Stomach (tissue), 19 donors: ENCODE measurements at places on chromosomes 5 and 9. TPM values are rescaled to one million over a fixed set of nuclear protein-coding genes. Genes with fewer than 3 reads are reported as not detected.

TTC23L gene
- 0.89 TPM for total RNA-seq

JAKMIP2 gene
- total RNA-seq, result 2.7 TPM

IFNA13 gene
- total RNA-seq, result not detected

TTC33 gene
- total RNA-seq, result 7.5 TPM

PTPRD gene
- total RNA-seq, result 39.4 TPM

CDKN2A gene
- 47.3 TPM for total RNA-seq

ADAMTS16 gene
- total RNA-seq, result 12.7 TPM

HAPLN1 gene
- total RNA-seq, result 1.3 TPM

HTR1A gene
- not detected for total RNA-seq

GRCh38 chr5:165508861-165509260 is 2003.4 kb downstream of the MAT2B start:
- DNase-seq, result no peak

DNA sequence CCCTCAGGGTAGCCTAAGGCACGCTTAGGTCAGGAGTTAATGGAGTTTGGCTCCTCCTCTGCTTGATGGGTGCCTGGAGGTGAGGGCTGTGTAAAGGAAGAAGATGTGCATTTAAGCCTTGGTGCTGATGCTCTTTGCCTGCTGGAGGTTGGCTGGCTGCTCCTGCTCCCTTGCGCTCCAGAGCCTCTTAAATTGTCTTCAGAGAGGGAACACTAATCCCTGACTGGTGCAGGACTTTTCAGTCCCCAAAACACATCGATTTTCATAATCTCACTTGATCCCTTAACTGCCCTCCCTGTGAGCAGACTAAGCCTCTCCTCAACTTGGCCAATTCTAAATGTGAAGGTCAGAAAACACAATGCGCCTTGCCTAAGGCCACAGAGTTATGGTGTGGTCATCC is 16.2 kb upstream of the TCOF1 start:
- DNase-seq, result no peak

- no peak for DNase-seq
Observed at GRCh38 chr5:160023908-160024630, 15.1 kb downstream of the TTC1 start.

- no peak for DNase-seq
Observed at GRCh38 chr9:131406563-131407436, 12.9 kb downstream of the PRRC2B start.

GRCh38 chr9:101738566-101739183 is at the start of gene GRIN3A:
Gene GRIN3A (minus strand): TSS chr9:101738647. CDS start chr9:101737979, 668 bp downstream.
- peak; percentile 49 for DNase-seq

DNA sequence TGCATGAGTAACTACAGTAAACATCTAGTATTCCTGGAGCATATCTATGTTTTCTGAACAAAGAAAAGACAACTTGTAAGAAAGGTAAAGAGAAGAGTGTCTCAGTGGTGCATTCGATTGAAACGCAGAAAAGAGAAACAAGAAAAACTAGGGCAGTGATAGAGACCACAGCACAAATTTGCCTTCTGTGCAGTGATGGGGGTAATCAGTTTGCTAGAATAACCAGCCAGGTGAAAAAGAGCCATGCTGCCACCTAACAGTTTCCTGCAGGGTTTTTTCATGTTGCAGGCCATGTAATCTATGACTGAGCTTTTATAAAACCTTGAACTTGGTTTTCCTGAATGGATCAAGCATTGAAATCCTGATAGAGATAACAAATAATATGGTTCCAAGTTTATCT is 198.4 kb upstream of the MEF2C start:
- DNase-seq, result no peak

DNA sequence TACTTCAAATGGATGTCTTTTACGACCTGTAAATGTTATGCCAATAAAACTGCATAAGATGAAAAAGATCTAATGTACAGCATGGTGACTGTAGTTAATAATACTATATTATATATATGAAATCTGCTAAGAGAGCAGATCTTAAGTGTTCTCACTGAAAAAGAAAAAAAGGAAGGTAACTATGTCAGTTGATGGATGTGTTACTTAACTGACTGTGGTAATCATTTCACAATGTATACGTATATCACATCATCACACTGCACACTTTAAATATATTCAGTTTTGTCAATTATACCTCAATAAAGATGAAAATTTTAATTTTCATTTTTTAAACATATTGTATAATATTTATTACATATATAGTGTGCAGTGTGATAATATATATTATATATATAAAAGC is 31.9 kb downstream of the THBS4 start:
- no peak for DNase-seq

- no peak for DNase-seq
Observed at GRCh38 chr5:142677198-142677597, 8.7 kb downstream of the FGF1 start.

- no peak for DNase-seq
Observed at GRCh38 chr5:94192658-94193391, 425.6 kb downstream of the KIAA0825 start.

DNA sequence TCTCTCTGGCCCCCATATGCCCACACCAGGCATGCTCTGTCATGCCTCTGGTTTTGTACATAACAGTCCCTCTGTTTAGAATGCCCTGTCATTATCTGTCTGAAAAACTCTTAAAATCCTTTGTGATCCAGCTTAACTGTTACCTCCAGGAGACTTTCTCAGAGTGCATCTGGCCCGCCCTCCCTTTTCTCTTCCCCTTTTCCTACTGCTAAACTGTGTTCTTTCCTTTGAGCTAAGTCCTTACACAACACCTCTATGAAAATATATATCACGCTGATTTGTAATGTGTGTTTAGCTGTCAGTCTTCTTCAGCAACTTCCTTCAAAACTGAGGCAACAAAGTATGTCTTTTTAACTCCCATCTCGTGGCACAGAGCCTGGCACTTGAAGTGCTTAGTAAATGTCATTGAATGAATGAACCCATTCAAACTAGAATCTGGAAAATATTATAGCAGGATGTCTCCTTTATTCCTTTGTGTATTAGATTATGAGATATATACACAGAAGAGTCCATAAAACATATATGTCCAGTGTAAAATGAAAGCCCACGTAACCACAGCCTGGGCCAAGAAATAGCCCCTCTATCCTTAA is 166.2 kb upstream of the KLF9 start:
- DNase-seq, result no peak

GRCh38 chr9:133974631-133975341 is 17.3 kb downstream of the VAV2 start:
- no peak for DNase-seq

- DNase-seq, result no peak
Observed at GRCh38 chr5:148408092-148408491, 24.3 kb downstream of the FBXO38 start.

GRCh38 chr9:130939405-130940026 is 469 bp upstream of the FIBCD1 start:
- DNase-seq, result no peak

GRCh38 chr9:103037508-103038477 is 42.7 kb downstream of the CYLC2 start:
- DNase-seq, result peak; percentile 3

DNA sequence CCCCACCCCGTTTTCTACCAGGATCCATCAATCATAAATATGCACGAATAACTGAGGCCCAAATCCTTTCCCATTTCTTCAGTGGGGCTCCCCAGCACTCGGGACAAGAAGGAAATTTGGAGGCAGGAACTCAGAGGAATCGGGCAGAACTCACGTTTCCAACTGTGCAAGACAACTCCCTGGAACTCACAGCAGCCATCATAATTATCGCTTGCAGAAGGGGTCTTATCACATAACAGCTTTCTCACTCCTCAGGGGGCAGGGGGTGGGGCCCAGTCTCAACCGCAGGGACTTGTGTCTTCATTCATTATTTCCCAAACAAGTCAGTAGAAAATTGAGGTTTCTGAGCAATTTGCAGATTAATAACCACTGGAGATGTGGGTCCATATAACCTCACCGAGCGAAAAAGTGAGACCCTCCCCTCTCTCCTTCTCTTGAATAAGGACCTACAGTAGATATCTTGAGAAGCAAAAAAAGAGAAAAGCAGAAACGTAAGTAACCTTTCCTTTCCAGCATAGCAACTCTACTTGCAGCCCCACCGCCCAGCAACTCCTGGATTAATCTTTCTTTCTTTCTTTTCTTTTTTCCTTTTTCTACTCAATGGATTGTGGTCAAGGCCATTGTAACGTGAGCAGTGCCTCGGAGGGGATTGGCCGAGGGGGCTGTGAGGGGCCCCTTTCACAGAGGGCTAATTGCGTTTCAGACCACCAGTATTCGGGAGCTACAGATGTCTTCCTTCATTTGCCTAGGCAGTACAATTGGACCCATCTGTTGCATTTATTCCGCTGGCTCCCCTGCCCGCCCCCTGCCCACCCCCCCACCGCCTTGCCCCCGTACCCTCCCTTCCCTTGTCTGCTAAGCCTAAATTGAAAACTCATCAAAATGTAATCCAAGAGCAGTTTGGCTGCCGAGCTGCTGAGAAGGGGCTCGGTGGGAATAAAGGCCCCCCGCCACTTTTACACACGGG is 24.7 kb upstream of the TIFAB start:
- DNase-seq, result no peak

DNA sequence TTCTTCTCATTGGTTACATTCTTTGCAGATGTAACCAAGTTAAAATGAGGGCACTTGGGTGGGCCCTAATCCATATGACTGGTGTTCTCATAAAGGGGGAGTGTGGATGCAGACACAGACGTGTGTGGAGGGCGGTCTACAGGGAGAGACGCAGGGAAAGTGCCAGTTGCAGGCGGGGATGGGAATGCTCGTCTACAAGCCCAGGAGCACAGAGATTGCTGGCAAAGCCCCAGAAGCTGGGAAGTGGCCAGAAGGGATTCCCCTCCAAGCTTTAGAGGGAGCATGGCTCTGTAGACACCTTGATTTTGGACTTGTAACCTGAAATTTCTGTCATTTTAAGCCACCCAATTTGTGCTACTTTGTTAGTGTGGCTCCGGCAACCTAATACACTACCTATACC is 96.8 kb upstream of the CTSL start:
- no peak for DNase-seq

GRCh38 chr5:110752953-110753352 is 14.1 kb downstream of the SLC25A46 start:
- no peak for DNase-seq

DNA sequence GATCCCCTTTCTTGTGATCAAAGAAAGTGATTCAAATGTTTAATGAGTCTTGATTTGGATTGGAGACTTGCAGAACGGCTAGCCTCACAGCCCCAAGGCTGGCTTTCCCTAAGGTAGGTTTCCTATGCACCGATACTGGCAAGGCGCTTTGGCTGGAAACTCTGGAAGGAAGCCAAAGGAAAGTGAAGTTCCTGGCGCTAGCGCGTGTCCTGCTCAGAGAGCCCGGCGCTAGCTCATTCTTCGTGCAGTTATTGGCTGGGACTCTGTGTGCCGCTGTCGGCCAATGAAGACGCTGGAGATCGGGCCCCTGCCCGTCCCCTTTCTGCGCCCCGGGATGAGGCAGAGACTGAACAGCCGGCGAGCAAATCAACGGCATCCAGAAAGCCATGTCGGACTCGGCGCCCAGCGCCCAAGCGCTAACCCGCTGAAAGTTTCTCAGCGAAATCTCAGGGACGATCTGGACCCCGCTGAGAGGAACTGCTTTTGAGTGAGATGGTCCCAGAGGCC is at the start of gene PCDHGC3:
PCDHGC3 (plus strand) TSS at position 342 of the 507 bp plus-strand sequence; CDS start at position 493, 151 bp downstream.
- peak; percentile 96 for DNase-seq
